ENCODE measurements at places on chromosomes 12 and 14.

GRCh38 chr12:127268706-127269425 lies 998.1 kb upstream of the TMEM132C start:
- no peak for DNase-seq

GRCh38 chr14:95540236-95540855 lies 5.5 kb downstream of the GLRX5 start:
- DNase-seq = no peak

DNA sequence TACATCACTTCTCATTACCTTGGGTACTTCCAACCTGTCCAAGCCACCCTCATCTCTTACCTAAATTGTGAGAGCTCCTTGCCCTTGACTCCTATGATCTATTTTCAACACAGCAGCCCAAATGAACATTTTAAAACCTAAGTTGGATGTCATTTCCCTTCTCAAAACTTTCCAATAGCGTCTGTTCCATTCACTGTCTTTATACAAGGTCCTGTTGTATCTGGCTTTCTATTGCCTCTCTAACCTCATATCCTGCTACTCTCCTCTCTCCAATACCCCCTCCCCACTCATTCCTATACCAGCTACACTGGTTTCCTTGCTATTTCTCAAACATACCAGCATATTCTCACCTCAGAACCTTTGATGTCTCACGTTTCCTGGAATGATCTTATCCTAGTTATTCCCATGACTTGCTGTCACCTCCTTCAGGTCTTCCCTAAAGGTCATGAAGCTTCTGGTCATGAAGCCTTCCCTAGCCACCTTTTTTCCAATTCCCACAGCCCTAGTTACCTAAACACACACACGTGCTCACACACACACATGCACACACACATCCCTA lies 4.1 kb upstream of the KANSL2 start:
- DNase-seq = no peak

DNA sequence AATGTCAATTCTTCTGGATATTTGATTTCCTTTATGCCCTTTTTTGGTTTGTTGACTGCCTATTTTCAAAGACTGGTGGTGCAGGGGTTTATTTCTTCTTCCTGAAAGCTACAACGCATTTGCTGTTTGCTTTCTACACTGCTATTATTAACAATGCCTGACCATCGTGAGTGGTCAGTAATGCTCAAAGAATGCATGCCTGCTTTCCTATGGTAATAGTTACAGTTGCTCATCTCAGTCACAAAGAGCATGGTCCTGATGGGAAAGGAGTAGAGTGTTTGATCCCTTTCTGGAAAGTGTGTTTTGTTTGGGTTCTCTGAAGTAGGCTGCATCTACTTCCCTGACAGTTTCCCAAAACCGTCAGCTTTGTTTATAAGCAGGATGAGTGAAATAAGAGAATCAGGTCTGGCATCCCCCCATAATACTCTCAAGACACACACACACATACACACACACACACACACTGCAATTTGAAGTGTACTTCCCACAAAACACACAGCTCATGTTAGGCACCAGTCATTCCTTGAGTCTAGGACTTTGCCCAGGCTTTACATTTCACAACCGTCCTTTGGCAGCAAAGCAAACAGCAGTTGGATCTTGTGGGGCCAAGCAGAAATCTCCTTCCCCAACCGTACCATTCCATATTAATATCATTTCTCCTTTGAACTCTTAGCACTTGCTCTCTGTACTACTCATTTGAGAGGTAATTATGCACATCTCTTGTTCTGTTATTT lies 56.6 kb downstream of the SUDS3 start:
- no peak for DNase-seq
